Activated T-cell treated with anti-CD3 and anti-CD28 coated beads for 24 hours (primary cell): ENCODE measurements at places on chromosomes 3 and 15.

DNA sequence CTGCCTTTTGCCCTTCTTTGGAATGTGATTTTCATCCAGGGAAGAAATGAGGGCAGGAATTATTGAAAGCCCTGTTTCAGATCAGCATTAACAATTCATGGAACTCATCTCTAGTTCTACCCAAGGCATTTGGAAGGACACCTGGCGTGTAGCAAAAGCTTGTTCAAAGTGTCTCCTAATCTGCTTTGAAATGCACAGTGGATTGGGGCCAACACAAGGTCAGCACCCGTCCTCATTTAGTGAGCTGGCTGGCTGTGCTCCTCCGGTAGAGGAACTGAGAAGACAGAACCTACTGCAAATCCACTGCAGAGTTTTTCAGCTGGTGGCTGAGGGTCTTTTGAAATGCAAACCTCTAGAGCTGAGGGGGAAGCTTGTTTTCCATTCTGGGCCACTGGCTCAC is 141.6 kb upstream of the STT3B start:
- DNase-seq, result no peak

DNA sequence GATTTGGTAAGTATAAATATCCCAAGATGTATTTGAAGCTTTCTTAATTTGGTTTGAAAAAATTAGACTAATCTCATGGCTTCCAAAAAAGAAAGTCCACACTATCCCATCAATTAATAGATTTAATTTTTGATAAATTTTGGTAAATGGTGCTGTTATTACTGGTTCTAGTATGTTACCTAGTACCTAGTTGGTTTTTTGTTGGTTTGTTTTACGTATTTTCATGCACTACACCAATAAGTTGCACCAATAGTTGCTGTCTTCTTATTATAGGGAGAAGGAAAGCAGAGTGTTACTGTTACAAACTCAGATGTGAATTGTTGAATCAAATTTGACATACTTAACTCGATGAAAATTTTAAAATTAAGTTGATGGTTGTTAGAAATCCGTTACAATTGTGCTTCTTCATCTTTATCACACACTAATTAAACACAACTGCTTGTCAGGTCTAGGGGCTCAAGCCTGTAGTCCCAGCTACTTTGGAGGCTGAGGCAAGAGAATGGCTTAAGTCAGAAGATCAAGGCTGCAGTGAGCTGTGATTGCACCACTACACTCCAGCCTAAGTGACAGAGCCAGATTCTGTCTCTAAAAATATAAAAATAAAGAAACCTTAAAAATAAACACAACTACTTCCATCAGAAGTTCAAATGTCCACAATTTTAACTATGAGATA is 23.1 kb upstream of the MBNL1 start:
- no peak for DNase-seq

- DNase-seq, result no peak
Observed at GRCh38 chr3:32278714-32279113, 40.2 kb downstream of the CMTM8 start.

DNA sequence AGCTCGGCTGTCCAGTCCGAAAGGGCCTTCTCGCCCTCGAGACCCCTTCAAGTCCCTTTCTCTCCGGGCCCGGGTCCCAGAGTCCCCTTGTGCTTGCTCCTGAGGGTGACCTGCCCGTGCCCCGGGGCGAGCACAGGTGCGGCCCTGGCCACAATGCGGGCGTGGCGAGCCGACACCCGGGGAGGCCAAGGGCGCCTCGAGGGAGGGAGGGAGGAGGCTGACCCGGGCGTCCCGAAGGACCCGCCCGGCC is 810 bp upstream of the MEF2A start:
- DNase-seq, result no peak

DNA sequence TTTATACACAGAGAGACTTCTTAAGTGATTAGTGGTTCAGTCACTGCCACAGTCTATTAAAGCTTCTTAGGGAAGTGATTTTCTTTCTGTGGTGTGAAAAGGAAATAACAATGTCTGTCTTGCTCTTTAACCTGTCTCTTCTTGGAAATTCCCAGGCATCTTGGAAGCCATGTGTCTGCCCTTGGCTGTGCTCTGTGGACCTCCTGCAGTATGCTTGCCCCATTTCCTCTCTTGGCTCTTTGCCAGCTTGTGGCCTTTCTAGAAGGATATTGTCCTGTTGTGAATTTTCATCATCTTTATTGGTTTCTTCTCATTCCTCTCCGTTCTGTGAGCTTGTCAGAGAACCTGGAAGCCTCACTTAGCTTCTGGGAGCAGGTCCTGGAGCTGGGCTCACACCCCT is 338.4 kb upstream of the C2CD4B start:
- no peak for DNase-seq
